ENCODE measurements at places on chromosomes 16 and 17.
A peak's percentile ranks its signal among the peaks of the same experiment; 100 is the strongest.

DNA sequence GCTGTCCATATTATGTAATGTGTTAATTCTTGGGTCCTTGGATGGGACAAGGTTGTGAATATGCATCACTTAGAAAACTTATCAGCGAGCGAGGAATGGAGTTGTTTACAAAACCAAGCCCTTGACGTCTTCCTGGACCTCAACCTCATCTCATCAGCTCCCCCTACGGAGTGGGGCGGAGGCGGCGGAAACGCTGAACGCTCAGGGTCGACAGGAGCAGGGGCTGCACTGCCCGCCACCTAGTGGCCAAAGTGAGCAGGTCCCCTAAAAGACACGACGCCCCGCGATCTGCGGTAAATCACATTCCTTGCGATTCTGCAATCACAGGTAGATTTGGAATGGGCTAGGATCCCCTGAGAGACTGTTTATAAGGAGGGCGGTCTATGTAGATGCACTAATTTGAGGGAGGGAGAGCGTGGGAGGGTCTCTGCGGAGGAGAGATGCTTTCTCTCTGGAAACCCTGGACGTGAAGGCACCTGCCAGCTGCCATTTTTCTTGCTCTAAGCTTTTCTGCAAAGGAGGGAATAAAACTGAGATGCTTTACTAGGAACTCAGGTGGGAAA, 5.4 kb upstream of the ICAM2 start:
- DNase-seq: peak; percentile 95

DNA sequence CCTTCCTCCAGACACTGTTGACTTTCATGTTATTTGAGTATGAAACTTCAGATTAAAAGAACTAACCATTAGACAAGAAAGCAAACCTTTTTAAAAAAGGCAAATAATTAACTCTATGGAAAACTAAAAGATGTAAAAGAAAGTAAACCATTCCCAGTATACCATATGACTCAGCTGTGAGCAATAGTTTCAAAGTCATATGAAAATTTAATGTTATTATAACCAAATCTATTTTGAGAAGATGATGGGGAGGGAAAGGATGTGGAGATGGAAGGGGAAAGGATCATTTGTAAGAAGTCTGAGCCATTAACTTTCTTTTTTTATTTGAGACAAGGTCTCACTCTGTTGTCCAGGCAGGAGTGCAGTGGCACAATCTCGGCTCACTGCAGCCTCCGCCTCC, 131.8 kb downstream of the IRX5 start:
- no peak for DNase-seq

GRCh38 chr17:6713918-6714271, 726 bp upstream of the SLC13A5 start:
- DNase-seq: no peak

GRCh38 chr16:26454102-26454501, 612.6 kb upstream of the C16orf82 start:
- no peak for DNase-seq

DNA sequence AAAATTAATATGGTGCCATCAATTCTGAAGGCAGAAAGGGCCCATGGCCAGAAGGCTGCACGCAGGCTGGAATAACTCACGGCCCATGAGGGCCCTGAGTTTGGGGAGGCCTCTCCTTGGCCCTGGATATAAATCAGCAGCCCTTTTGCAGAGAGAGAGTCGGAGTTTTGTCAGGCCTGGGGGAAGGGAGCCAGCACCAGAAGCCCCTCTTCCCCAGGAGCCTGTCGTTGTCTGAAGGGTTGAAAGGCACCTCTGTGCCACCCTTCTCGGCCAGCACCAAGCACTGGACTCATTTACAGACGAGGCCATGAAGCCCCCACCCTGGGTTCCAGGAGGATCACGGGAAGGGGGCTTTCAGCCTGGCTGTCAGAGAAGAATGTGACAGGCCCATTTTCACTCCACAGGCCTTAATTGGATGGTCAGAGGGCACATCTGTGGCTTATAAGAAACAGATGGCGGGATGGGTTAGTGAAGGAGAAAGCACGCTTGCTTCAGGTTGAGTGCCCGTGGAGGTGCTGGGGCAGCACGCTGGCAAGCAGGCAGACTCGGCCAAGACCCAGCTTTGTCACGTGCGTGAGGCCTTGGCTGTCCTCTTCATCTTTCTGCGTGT, 140.6 kb downstream of the CLEC16A start:
- DNase-seq: no peak

- no peak for DNase-seq
Observed at GRCh38 chr17:41736983-41737679, 2.7 kb upstream of the HAP1 start.

DNA sequence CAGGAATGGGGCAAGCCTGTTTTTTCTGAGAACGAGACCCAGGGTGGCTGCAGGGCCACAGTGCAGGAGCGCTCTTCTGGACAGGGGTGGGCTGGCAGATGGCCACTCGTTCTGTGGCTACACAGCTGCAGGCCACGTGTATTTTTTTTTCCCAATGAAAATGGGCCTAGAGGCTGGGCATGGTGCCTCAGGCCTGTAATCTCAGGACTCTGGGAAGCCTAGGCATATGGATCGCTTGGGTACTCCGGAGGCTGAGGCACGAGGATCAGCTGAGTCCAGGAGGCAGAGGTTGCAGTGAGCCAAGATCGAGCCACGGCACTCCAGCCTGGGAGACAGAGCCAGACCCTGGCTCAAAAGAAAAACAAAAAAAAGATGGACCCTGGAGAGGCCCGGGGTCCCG, 6.8 kb downstream of the UNKL start:
- no peak for DNase-seq

DNA sequence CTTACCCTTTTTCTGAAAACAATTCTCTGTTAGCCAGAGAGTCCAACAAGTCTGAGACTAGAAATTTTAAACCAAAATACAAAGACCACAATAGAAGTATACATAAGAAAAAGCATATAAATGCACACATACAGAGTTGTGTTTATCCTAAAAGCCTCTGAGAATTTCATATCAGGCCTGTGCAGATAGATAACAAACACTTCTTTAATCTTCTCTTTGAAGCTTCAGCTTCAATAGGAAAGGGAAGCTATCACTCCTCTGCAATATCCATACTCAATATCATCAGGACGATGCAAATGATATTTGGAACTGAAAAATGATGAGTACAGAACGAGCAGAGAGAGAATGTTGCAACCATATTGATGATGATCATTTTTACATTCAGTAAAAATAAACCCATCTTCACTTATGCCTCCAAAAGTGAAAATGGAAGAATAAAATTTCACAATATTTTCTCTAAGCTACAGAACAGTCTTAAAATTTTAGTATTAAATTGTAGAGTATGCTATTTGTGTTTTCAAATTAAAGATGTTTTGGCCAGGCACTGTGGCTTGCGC, 61.6 kb downstream of the SKAP1 start:
- no peak for DNase-seq

DNA sequence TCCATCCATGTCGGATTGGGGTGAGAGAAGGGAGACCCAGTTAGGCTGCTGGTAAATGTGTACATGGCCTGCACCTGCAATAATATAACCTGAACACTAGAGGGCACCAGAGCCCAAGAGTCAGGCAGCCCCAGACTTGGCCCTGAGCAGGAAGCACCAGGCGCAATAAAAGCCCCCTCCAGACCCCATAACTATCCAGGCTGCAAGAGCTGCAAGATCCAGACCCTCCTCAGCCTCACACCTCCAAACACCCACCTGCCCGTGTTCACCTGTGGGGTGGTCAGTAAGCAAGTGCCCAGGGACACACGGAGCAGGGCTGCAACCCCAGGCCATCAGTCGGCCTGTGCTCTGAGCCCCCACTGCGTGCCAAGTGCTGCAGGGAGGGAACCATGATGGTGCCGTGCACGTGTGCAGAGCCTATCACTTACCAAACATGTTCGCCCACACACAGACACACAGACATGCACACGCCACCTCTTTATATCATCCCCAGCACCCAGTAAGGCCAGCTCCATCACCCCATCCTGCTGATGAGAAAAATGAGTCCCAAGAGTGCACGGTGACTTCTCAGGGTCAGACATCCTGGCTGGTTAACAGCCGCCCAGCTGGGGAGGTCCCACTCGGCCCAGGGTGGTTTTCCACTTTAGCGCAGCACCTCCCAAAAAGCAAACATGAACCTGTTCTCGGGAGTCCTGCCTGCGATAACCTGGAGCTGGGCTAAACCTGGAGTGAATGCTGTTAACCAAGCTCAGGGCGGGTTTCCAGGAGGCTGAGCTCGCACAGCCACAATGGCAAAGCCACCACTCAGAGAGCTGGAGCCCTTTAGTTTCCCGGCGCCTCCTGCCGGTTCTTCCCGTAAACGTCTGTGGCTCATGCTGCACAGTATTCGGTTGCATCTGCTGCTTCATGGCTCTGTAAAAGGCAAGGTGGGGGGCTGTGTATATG, 439.8 kb downstream of the SOX9 start:
- peak; percentile 8 for DNase-seq

GRCh38 chr17:74949455-74950115, 13.9 kb downstream of the OTOP3 start:
- no peak for DNase-seq

- DNase-seq: no peak
Observed at GRCh38 chr16:3829631-3830536, 50.6 kb downstream of the CREBBP start.

DNA sequence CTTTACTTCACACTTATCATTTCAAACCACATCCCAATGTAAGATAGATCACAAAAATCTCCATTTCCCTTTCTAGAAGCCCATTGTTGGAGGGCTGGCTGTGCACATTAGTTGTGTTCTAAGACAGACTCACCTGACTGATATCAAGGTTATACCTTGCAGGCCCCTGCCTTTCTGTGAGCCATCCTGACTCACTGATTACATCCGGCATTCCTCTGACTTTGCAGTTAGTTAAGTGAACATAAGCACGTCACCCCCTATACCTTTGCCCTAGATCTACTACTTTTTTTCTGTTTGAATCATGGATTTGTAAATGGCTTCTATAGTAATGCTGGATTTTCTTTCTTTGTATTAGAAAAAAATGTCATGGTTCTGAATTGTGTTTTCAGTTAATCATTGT, 78.3 kb downstream of the TANGO6 start:
- no peak for DNase-seq

DNA sequence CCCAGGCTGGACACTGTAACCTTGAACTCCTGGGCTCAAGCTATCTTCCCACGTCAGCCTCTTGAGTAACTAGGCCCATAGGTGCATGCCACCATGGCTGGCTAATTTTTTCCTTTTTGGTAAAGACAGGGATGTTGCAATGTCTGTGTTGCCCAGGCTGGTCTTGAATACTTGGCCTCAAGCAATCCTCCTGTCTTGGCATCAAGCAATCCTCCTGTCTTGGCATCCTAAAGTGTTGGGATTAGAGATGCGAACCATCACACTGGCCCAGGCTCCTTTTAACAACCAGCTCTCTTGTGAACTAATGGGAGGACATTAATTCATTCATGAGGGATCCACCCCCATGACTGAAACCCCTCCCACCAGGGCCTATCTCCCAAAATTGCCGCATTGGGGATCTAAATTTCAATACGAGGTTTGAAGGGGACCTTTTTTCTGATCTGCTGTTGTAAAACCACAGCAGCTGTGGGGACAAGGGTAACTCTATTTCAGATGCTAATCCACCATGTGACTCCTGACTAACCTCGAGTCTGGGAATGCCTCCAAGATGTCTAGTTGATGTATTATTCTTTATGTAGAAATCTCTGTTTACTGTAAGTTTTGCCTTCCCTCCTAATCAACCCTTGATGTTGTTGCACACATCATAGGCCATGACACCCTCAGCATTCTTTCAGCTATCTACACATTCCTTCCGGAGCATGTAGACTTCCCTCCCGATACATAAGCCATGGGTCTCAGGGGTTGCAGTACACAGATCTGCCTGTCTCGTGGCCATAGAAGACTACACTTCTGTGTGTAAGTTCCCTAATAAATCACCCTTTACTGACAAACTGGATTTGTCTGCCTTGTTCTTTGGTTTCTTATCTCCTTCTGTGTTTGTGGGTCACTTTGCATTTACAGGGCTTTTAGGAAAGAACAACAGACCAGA, 37.6 kb downstream of the RNF112 start:
- no peak for DNase-seq

GRCh38 chr16:85380002-85380395, 233.1 kb upstream of the GSE1 start:
- DNase-seq: no peak

DNA sequence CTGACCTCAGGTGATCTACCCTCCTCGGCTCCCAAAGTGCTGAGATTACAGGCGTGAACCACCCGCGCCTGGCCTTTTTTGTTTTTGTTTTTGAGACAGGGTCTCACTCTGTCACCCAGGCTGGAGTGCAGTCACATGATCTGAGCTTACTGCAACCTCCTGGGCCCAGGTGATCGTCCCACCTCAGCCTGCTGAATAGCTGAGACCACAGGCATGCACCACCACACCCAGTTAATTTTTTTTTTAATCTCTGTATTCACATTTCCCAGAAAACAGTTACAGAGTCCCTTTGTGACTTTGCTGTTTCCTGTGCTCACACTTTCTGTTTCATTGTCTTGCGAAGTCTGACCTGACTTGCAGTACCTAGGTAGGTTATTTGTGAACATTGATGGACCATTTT, 2.7 kb downstream of the CLUAP1 start:
- peak; percentile 68 for DNase-seq

- DNase-seq: peak; percentile 69
Observed at GRCh38 chr16:3065069-3065741, at the start of gene IL32. Gene IL32, plus strand, starts transcription at chr16:3065640. Its CDS starts 172 bp downstream, at chr16:3065812.

DNA sequence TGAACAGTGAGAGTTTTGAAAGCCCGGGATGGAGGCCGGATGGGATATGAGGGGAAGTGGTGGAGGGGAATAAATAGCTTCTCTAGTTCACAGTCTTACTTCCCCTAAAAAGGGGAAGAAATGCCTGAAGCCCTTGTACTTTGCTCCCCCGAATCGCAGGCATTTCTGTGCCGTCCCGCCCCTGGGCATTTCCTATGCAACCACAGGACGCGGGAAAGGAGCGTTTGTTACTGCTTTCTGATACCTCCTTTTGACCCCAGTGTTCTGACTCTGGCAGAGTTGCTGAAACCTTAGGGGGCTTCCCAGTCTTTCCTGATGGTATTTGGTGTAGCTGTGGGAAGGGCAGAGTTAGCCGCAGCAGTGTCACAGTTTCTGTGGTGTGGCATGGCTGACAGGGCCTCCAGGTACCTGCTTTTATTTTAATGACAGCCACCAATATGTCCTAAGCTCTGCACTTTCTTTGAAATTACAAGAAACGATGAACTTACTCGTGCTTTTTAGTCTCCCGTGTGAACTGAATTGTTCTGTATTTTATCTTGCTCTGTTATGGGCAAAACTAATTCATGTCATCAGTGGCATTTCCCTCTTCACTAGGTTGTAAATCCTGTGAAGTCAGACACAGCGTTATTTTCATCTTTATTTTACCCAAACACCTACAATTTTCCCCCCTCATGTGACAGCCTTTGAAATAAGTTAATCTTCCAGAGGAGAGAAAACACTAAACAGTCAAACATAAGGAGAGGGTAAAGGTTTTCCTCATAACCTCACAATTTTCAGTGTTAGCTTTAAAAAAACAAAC, 27.1 kb downstream of the USP10 start:
- DNase-seq: peak; percentile 20

DNA sequence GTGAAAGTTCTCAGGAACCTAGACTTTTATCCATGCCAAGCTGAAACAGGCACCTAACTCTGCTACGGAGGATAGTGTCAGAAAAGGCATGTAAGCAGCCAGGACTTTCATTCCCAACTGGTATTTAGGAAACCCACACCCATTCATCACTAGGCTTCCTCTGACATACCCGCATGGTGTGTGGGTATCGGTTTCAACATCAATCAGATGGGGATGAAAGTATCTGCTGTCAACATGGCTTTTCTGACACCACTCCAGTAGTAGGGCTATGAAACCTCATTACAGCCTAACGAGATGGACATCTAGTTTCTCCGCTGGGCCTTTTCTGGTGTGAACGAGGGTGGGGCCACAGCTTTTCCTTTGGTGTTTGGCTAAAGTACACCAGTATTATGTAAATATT, 1178.3 kb downstream of the CDH11 start:
- DNase-seq: no peak

GRCh38 chr17:8224891-8225812, 14.8 kb upstream of the AURKB start:
- DNase-seq: no peak
